ENCODE measurements at places on chromosomes 2 and 18.

GRCh38 chr2:28619213-28620196 lies 123.6 kb downstream of the PLB1 start:
- peak; percentile 83 for DNase-seq

- DNase-seq, result no peak
Observed at GRCh38 chr18:43714343-43715010, 437.2 kb upstream of the SYT4 start.

- no peak for DNase-seq
Observed at GRCh38 chr2:45640576-45640975, 10.9 kb upstream of the PRKCE start.

DNA sequence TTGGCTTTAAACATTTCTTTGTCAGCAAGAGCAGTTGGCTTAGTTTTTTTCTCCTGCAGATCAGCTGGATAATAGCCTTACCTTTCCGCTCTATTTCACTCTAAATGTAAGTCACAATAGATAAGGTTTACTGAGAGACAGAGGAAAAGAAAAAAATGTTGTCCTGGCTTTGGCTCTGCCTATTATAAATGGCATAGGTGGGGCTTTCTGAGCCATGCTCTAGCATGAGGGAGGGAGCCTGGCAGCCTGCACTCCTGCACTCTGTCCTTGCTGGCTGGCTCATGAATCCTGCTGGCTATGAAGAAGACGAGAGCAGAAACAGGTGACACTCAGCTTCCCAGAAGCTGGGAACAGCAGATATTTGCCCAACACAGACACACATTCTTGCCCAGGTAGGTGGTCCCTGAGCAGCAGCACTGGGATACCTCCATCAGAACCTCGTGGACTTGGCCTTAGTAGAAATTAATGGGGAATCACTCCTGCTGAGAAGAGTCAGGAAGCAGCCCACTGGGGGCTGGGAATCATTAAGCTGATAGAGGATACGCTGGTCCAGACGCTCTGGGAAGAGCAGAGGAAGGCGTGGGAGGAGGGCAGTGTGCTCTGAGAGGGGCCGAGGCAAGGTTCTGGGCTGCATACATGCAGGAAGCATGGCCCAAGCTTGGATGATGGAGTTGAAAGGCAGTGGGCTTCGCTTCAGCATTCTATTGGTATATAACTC lies 514.4 kb upstream of the HS6ST1 start:
- no peak for DNase-seq

DNA sequence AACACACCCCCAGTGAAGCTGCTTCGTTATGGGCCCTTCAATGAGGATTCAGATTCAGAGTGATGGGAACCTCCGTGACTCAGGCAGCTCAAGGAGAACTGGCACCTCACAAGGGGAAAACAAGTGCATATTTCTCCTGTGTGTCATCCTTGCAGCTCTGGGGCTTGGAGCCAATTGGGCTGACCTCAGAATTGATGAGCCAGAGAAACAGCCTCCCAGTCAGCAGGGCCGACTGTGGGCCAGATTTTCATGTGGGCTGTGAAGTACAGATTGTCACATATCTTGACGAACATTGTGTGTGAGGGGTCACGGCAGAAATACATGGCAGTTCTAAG lies 189.6 kb upstream of the SP5 start:
- DNase-seq, result peak; percentile 95

- DNase-seq, result peak; percentile 69
Observed at GRCh38 chr2:45845566-45845965, 194.1 kb downstream of the PRKCE start.

DNA sequence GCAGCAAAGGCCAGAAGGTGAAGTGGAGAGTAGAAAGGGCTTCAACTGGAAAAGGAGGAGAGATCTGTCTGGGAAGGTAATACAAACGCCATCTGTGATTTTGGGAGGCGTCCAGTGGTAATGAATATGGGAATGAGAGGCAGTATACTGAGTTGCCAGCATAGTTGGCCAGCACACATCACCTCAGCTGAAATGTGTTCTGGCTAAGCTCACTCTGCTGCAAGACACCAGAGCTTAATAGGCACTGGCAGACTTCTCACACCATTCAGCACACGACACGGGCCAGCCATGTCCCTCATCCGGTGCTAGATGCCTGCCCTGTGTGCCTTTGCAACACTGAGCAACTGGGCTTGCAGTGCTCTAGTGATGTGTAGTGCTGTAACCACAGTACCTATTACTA lies 277.1 kb downstream of the PIEZO2 start:
- peak; percentile 5 for DNase-seq

- peak; percentile 90 for DNase-seq
Observed at GRCh38 chr2:109351164-109351756, 222.3 kb downstream of the SH3RF3 start.

DNA sequence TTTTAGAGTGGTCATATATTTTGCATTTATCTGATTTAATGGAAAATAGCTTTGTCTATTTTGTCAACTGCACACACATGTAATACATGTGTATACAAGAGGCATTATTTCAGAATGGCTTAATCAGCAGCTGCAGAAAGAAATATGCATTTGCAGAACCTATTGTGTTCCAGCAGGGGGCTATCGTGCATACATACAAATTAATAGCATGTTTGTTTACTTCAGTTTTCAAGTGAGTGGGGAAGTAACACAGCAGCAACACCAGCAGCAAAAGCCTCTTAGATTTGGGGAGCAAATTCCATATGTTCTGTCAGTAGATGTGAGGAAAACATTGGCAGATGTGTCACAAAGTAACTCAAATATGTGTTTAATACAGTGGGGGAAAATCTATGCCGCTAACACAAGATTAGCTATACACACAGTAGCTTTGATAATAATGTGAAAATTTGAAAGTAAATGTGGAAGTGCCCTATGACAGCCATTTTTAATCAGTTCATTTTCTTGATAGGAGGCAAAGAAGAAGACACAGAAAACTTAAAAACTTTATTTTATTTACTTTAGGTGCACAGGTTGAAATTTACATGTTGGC lies 218.1 kb downstream of the WDR7 start:
- peak; percentile 78 for DNase-seq

- peak; percentile 55 for DNase-seq
Observed at GRCh38 chr18:46071653-46072375, at the start of gene PSTPIP2. Gene PSTPIP2 (minus strand): TSS chr18:46072260. CDS start chr18:46072188, 72 bp downstream.

DNA sequence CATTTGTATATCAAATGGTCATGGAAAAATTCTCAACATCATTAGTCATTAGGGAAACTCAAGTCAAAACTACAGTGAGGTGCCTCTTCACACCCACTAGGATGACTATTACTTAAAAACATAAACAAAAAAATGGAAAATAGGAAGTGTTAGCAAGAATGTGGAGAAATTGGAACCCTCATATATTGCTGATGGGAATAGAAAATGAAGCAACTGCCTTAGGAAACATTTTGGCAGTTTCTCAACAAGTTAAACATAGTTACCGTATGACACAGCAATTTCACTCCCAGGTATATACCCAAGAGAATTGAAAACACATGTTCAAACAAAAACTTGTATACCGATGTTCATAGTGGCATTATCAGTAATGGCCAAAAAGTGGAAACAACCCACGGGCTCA lies 18.1 kb upstream of the CYP26B1 start:
- DNase-seq, result peak; percentile 36

DNA sequence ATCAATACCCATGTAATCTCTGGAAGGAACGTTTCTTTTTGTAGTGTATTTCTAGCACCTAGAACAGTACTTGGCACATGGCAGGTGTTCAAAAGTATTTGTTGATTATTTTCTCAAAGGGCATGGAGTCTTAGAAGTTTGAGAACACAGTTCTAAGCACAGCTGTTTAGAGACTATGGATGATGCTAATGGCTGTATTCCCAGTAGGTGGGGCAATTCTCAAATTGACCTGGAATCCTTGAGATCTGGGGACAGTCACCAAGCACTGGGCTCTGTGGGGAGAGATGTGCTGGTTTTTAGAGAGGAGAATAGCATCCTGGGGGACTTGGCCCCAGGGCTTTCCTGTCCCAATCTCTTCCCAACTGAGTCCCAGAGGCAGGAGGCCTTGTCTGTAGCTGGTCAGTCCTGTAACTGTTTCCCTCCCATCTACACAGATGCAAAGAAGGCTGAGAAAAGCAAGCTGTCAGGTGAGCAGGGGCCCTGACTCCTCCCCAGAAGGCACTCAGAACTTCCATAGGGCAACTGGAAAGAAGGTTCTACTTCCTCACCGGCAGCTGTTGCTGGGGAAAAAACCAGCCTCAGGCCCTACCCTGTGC lies 17.5 kb upstream of the IL36G start:
- DNase-seq, result no peak

- DNase-seq, result no peak
Observed at GRCh38 chr2:44930274-44931197, 11.0 kb upstream of the SIX3 start.

DNA sequence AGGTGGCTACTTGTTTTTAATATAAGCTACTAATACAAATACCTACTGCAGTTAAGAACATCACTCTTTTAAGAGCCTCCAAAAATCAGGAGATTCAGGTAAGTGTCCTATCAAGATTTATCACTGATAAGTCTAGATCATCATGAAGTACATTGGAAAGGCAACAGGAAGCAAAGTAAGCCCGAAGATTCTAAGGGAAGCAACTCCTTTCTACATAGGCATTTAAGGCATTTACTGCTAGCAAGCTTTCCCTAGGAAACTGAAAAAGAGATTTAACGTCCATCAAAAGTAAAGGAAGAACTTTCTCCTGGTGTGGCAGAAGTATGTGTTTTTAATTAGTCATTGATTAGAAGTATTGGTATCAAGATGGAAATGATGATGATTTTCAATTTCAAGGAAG lies 3.7 kb downstream of the STK17B start:
- DNase-seq, result no peak

DNA sequence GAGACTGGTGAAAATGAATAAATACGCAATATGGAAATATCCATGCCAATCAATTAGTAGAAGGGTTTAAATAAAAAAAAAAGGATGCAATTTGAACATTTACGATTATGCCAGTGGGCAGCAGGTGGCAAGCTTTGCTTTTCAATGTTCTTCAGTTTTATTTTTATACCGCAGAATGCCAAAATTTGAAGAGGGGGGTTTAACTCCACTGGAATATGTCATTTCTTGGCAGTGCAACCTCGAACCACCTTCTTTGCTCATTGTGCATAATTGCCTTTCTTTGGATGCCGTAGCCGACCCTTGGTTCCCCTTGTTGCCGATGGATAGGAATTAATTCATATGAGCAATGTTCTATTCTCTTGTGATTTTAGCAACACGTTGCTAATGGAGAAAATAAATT lies 88.0 kb downstream of the LTBP1 start:
- DNase-seq, result peak; percentile 67

DNA sequence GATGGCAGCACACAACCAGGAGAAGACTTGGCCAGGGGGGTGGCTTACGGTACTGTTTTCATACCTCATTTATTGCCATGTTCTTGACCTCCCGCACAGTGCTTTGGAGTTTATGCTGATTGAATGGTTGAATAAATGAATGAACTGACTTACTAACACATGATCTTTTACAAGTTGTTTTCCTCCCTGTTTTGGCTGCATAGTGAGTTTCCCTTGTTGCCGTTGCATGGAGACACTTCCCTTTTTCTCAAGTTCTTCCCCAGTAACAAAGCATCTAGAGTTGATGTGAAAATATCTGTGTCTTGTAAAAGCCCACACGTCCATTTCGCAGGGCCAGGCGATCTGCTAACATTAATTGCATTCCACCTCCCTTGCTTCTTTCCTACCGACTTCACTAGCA lies 35.7 kb upstream of the RAB1A start:
- no peak for DNase-seq

DNA sequence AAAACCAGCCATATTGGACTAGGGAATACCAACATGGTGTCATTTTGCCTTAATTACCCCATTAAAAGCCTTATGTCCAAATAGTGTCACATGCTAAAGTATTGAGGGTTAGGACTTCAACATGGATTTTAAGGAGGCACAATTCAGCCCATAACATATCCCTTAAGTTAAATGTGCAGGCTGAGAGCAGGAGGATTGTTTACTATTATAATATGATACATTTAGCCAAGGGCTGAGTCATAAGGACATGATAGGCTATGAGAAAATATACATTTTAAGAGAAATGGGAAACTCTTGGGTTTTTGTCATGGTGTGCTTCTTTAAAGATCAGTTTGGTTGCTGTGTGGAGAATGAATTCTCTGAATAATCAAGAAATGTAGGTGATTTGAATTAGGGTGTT lies 136.8 kb downstream of the RDH14 start:
- DNase-seq, result no peak

DNA sequence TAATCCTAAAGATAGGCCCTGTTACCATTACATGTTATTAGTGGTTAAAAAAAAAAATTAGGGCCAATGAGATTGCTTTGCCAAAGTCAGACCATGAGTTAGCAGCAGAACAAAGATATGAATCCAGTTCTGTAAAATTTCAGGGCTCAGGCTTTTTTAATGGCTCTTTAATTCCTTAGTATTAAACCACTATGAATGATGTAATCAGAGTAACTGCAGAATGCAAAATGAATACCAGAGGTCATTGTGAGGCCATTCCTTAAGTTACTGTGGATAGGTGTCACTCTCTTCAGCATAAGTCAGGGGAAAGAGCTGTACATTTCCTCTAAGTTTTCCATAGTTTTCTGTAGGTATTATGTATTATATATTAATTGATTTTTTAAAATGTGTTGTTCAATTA lies 42.2 kb upstream of the TBR1 start:
- DNase-seq, result peak; percentile 48

DNA sequence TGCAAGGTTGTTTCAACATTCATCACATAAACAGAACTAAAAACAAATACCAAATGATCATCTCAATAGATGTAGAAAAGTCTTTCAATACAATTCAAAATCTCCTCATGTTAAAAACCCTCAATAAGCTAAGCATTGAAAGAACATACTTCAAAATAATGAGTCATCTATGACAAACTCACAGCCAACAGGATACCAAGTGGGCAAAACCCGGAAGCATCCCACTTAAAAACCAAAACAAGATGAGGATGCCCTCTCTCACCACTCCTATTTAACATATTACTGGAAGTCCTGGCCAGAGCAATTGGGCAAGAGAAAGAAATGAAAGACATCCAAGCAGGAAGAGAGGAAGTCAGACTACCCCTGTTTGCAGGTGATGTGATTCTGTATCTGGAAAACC lies 992.2 kb upstream of the PIK3C3 start:
- DNase-seq, result no peak

DNA sequence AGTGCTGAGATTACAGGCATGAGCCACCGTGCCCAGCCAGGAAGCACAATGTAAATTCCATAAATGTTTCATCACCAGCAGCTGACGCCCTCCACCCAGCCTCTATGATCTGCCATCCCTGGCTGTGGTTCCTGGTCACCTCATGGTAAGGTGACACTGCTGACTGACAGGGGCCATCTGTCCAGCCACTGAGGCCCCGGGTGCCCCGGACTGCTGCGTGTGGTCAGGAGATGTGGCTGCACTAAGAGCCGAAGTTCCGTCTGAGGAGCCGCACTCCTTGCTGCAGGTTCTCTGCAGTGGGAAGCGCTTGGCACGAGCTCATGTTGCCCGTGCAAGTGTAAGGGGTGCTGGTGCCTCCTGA lies 10.9 kb downstream of the NTSR2 start:
- DNase-seq, result no peak

GRCh38 chr2:104818264-104818663 lies 35.7 kb upstream of the POU3F3 start:
- no peak for DNase-seq

DNA sequence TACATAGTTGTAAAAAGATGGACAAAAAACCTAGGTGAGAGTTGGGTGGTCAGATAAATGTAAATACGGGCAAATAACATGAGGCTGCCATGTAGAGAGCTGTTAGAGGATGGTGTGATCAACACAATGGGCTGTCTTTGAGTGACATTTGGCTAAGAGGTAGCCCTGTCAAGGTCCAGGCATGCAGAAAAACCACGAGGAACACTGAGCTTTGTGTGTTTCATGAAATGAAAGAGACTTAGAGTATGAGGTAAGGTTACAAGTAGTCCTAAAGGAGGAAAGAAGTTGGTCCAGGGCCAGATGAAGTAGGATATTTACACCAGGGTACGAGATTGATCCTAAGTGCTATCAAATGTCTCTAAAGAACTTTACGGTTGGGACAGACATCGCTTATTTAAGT lies 160.9 kb downstream of the RDH14 start:
- no peak for DNase-seq

Measured in AG10803 (cell line).